T-helper 2 cell (primary cell): ENCODE measurements at places on chromosomes 1 and 21.

- DNase-seq = no peak
These were observed 206.9 kb downstream of the ASTN1 start for GRCh38 chr1:176957603-176958002.

- no peak for DNase-seq
These were observed 33.5 kb downstream of the SLC1A7 start for GRCh38 chr1:53108646-53109580.

DNA sequence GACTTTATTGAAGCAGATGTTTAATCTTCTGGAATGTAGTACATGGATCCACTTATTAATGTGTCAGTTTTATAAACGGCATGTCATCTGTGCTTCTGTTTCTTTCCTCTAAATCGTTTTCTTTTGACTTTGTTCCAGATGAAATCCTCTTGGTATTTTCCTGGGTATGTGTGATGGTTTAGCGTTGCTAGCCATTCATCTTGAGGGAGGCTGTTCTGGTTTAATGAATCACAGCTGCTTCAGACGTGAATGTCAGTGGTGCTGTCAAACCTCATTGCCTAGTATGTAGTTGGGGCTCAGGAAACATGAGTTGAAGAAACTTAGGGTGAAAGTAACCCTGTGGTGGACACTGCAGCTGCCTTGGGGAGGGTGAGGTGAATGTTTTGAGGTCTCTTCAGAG lies 33.2 kb downstream of the KCNK1 start:
- DNase-seq = no peak

- DNase-seq = no peak
These were observed 107.9 kb downstream of the ZFYVE9 start for GRCh38 chr1:52249831-52250230.

GRCh38 chr1:53371121-53371666 lies 43.3 kb upstream of the LRP8 start:
- DNase-seq = no peak

- no peak for DNase-seq
These were observed 556 bp downstream of the S100A1 start for GRCh38 chr1:153628638-153629342.

GRCh38 chr21:36643374-36644250 lies 55.3 kb upstream of the SIM2 start:
- DNase-seq = no peak
